ENCODE measurements at places on chromosomes 7 and 10.

- DNase-seq, result no peak
Measured at GRCh38 chr10:11272915-11273389, 255.3 kb downstream of the CELF2 start.

DNA sequence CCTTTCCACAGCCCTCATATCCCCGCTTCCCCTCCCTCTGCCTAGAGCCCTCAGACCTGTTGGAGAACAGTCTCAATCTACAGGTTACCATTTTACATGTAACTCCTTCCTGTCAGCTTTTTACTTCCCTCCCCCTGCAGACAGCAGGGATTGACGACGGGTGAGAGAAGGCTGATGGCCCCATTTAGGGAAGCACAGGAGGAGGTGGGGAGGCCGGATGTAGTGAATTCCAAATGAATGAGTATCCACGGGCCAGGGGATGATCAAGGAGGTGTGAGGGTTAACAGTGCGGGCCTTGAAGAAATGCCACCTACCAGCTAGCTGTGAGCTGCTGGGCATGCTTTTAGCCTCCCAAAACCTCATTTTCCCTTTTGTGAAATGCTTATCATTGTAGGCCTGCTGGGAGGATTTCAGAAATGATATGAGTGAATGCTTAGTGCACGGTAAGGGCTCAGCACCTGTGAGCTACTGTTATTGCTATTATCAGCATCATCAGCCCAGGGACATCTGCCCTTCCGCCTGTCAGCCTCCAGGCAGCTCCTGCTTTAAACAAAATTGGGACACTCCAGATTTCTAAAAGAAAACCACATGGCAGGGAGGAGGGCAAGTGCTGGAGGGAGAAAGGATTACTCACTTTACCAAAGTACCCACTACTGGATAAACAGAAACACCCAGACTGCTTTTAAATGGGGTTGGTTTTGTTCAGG is 6.5 kb upstream of the NANOS1 start:
- DNase-seq, result no peak

- no peak for DNase-seq
Measured at GRCh38 chr10:131930150-131930549, 29.3 kb downstream of the PPP2R2D start.

- no peak for DNase-seq
Measured at GRCh38 chr7:114081606-114082425, 163.0 kb upstream of the PPP1R3A start.

- no peak for DNase-seq
Measured at GRCh38 chr7:148939128-148939755, 55.2 kb upstream of the EZH2 start.

GRCh38 chr10:99365311-99365710 is 36.2 kb downstream of the CNNM1 start:
- DNase-seq, result no peak

GRCh38 chr7:140055833-140056232 is 6.9 kb downstream of the PARP12 start:
- DNase-seq, result no peak

- no peak for DNase-seq
Measured at GRCh38 chr10:98169379-98169778, 34.9 kb downstream of the R3HCC1L start.

GRCh38 chr7:23277359-23277989 is 21.7 kb upstream of the MALSU1 start:
- DNase-seq, result no peak

GRCh38 chr10:24269476-24269875 is 60.5 kb downstream of the KIAA1217 start:
- DNase-seq, result no peak

- no peak for DNase-seq
Measured at GRCh38 chr7:77335581-77335980, 80.6 kb downstream of the GSAP start.

DNA sequence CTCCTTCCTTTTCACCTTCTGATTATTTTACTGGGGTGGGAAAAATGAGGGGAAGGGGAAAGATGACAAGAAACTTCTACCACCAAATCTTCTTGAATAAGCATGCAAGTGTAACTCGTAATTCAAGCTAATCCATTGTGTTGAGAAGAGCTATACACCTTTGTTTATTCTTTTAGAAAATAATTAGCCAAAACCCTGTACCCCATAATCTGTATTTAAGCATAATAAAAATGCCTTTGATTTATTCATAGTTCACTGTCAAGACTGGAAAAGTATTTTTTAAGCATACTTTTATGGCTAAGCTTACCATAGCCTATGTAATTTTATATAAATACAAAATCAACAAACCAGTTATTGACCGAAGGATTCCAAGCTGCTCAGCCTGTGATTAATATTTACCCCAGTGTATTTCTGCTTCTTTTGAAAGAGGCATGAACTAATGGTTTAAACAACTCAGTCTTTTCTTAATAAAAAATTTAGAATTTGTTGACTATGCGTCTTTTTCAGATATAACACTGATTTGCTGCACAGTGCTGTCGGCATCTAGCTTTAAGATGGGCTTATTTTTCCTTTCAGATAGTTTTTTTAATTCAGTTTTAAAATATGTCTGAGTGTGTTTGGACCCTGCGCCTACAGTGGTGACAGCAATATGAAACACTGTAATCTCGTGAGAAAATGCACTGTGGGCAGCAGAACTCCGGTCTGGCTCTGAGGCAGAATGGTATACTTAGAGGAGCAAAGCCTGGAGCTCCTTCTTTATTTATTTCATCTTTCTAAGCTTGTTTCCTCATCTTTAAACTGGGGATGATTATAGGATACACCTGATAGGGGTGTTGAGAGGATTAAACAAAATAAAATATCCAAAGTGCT is 238.8 kb upstream of the LRGUK start:
- no peak for DNase-seq

DNA sequence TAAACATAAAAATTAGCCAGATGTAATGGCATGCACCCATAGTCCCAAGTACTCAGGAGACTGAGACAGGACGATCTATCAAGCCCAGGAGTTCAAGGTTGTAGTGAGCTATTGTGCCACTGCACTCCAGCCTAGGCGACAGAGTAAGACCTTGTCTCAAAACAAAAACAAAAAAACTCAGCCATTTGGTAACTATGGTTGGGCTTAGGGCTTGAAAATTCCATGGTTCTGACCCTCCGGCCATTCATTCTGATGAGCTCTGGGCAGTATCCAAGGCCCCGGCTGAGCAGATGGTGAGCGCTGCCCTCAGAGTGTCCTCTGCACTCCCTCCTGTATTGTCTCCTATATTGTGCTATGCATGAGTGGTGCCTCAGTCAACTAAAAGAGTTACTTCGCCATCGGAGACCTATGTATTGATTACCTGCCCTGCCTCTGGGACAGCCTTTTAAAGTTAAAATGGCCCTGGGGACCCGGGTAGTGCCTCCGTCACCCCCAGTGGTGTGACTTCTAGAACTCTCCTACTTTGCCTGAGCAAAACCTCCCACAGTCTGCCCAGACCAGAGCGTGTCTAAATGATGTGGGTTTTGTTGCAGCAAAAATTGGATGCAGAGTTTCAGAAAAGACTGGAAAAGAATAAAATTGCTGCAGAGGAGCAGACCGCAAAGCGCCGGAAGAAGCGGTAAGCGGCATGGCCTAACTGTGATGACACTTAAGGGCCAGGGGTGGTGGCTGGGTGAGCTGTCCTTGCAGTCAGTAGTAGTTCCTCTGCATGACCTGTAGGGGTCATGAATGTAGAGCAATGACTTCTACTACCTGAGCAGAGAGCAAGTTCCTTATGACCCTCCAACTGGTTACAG is 8.1 kb downstream of the PRKRIP1 start:
- DNase-seq, result no peak

- no peak for DNase-seq
Measured at GRCh38 chr10:11373717-11374171, 237.7 kb downstream of the USP6NL start.

- DNase-seq, result no peak
Measured at GRCh38 chr7:95632609-95633008, 36.3 kb upstream of the PDK4 start.

DNA sequence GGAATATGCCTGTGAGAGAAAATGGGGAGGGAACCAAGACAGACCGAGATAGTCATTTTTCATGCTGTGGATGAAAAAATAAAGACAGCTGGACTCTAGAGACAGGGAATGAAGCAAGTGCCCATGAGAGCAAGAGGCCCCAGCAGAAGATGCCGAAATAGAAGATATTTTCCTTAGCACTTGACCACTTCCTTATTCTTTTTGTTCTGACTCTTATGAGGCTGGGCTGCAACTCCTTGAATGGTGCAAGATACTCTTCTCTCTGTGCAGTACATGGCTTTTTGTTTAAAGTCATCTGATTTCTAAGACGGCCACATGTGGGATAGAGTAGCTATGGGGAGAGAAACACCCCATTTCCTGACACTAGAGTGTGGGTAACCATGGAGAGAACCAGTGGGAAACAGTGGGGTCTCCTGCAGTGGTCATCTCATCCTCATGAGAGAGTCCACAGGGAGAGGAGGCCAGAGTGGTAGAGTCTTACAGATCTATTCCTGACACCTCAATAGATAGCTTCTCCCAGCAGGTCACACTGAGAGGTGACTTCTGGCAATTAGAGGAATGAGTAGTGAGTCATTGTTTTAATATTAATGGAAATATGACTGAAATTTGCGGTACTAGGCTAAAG is 18.0 kb upstream of the VCL start:
- no peak for DNase-seq

DNA sequence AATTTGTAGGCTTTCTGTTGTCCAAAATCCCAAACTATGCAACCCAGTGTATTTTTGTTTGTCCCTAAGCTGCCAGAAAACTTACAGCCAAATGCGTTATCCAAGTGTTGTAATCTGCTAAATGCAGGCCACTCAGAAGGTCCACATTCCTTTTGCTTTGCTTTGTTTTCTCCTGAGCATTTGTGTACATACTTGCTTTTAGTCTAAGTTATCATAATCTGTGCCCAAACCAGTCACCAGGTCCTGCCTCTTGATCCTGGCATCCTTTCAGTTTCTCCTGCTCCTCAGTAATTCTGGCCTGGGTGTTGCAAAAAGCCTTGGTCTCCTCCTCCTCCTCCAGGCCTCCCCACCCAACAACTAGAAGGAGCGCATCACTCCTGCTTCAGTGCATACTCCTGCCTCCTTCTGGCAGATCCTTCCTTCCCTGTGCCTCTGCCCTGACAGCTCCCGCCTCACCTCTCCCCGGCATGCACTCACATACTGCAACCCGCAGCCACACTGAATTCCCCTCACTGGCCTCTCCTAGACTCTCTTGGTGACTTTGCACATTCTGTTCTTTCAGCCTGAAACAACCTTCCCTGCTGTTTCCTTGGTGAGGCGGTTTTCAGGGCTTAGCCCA is 2.3 kb downstream of the DENND2A start:
- no peak for DNase-seq

DNA sequence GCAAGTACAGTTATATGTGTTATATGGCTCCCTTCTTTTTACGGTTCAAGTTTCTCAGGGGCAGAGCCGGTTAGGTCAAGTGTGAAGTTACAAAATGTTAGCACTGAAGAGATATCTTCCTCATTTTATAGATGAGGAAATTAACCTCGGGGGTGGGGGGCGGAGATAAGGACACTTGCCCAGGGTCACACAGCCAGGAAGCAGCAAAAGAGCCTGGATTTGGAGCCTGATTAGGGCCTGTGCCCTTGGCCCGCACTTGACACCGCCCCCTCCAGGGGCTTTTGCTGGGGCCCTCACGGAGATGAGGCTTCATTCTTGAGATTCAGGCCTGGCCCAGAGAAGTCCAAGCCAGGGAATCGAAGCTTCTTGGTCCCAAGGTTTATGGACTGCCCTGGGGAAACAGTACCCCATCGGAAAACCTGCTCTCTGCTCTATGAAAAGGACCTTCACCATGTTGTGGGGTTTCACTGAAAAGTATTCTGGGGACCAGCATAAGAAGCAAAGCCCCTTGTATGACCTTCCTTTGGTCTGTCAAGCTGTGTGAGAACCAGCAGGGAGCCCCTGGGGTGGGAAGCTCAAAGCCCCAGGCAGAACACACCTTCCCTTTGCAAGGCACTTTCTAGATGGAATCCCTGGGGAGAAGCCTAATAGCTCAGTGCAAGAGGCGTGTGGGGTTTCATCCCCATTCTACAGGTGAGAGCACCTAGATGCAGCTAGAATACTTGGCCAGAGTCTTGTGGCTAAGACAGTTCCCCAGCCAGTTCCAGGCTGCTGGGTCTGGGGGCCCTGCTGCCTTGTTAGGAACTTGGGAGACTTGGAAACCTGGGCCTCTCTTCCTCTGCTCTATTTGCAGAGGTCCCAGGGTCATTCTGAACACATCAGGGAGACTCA is 21.9 kb downstream of the UNC5B start:
- DNase-seq, result no peak

GRCh38 chr7:29839302-29839701 is 33.0 kb downstream of the WIPF3 start:
- no peak for DNase-seq

GRCh38 chr7:117202511-117202910 is 120.3 kb downstream of the WNT2 start:
- no peak for DNase-seq

DNA sequence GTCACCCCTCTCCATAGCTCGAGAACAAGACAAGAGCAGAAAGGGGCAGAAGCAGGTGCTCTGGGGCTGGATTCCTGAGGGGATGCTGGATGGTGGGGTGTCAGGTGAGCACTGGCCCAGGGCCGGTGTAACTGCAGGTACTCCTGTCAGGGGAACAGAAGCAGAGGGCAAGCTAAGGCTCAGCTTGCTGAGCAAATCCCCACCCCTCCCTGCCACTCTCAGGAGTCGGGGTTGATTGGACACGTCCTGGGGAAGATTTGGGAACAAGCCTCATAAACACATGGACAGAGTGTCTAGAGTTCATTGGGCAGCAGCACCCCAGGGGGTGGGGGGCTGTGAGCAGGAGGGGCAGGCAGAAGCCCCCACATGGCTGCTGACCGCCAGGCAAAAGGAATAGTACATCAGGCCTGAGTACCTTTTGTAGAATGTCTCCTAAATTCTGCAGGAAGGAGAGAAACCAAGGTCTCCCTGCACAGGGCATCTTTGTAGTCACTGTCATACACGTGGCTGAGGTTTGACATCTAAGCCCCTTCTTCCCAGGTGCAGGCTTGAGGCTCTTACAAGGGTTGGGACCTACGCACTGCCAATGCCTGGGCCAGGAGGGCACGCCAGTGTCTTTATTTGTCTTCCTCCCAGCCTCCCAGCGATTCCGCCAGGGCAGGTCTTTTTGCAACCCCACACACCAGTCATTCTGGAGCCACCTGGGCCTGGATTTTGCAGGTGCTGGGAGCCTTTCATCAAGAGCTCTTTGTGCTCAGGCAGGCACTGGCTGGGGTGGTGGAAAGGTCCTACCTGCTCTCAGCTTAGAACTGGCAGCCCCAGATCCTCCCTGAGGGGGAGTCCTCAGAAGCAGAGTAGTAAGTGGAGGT is 2.8 kb downstream of the CALML3 start:
- DNase-seq, result no peak

GRCh38 chr10:61478621-61479312 is 25.6 kb upstream of the TMEM26 start:
- no peak for DNase-seq

DNA sequence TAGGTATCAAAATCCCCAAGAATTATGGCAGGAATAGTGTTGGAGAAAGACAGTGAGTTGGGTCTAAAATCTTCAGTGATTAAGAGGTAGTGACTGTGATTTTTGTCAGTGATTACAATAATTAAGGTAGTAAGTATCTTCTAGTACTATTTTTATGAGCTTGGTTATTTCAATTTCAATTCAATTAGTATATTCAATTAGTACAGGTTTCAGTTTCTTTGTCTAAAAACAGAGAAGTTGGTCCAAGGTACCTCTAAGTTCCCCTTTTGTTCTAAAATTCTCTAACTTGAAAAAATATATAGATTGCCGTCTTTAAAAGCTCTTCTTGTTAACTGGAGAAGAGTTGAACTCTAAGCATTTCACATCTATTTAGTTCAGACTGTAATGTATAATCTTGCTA is 82.9 kb downstream of the OTUD1 start:
- DNase-seq, result no peak

GRCh38 chr10:63003816-63004453 is 129.2 kb upstream of the NRBF2 start:
- no peak for DNase-seq

- DNase-seq, result no peak
Measured at GRCh38 chr7:97868788-97869187, 3.4 kb downstream of the ASNS start.
